ENCODE measurements at places on chromosomes 13 and 19.

- DNase-seq: peak; percentile 57
Observed at GRCh38 chr19:13029893-13030292, 34.6 kb downstream of the NFIX start.

- no peak for DNase-seq
Observed at GRCh38 chr19:36572593-36573019, 486 bp downstream of the ZNF529 start.

DNA sequence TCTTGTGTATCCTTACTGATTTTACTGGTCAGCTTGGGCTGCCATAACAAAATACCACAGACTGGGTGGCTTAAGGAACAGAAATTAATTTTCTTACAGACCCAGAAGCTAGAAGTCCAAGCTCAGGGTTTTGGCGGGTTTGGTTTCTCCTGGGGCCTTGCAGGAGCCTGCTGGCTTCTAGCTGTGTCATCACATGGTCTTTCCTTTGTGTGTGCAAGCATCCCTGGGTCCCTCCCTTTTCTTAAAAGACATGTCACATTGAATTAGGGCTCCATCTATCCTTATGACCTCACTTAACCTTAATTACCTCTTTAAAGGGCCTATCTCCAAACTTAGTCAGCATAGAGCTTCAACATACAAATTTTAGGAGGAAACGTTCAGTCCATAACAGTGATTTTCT, 23.4 kb downstream of the UBAC2 start:
- DNase-seq: no peak

- peak; percentile 77 for DNase-seq
Observed at GRCh38 chr19:18173572-18174288, at the start of gene IFI30. Gene IFI30 (plus strand): TSS chr19:18173813. CDS start chr19:18173842, 29 bp downstream.

- DNase-seq: no peak
Observed at GRCh38 chr13:91557328-91558090, 159.1 kb downstream of the GPC5 start.

DNA sequence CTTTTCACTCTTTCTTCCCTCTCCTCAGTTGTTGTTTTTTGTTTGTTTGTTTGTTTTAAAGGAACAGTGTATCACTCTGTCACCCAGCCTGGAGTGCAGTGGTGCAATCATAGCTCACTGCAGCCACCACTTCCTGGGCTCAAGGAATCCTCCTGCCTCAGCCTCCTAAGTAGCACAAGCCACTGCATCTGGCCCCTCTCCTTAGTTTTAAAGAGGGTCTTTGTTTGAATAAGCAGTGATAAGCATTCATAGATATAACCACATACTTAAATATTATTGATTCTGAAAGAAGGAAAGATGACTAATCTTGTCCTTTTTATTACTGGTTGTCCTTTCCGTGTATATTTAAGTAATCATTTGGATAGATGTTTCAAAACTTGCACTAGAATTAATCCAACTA, 26.7 kb downstream of the ERCC5 start:
- no peak for DNase-seq

GRCh38 chr13:33334831-33335230, 49.3 kb upstream of the STARD13 start:
- no peak for DNase-seq

GRCh38 chr19:31938675-31939074, 406.7 kb upstream of the ZNF507 start:
- peak; percentile 71 for DNase-seq

- no peak for DNase-seq
Observed at GRCh38 chr13:91361755-91362271, 14.3 kb downstream of the MIR17HG start.

DNA sequence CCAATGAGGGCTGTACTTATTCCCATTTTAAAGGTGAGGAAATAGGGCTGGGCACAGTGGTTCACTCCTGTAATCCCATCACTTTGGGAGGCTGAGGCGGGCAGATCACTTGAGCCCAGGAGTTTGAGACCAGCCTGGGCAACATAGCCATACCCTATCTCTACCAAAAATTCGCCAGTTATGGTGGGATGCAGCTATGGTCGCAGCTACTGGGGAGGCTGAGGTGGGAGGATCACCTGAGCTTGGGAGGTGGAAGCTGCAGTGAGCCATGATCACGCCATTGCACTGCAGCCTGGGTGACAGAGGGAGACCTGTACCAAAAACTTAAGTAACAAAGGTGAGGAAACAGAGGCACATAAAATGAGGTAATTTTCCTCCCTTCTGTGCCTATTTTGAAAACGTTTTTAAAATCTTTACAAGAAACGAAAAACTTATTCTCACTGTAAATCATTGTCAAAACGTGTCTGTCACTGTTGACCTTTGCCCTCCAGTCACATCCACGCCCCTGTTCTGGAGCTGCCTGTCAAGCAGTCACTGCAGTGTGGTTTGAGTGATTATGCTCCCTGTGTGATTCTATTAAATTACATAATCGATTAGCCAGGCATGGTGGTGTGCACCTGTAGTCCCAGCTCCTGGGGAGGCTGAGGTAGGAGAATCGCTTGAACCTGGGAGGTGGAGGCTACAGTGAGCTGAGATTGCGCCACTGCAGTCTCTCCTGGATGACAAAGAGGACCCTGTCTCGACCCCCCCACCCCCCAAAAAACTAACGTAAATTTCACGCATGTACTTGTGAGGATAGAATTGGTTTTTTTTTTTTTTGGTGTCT, 12.5 kb downstream of the NOP53 start:
- DNase-seq: no peak

GRCh38 chr19:13057147-13057572, 45.5 kb downstream of the LYL1 start:
- no peak for DNase-seq

DNA sequence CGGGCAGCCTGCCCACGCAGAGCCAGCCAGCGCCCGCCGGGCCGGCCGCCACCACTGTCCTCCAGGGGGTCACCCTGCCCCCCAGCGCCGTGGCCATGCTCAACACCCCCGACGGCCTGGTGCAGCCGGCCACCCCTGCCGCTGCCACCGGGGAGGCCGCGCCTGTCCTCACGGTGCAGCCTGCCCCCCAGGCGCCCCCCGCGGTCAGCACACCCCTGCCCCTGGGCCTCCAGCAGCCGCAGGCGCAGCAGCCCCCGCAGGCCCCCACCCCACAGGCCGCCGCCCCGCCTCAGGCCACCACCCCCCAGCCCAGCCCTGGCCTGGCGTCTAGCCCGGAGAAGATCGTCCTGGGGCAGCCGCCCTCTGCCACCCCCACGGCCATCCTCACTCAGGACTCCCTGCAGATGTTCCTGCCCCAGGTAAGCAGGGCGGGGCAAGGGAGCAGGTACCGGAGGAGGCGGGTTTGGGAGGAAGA, 32.3 kb upstream of the EHD2 start:
- no peak for DNase-seq

DNA sequence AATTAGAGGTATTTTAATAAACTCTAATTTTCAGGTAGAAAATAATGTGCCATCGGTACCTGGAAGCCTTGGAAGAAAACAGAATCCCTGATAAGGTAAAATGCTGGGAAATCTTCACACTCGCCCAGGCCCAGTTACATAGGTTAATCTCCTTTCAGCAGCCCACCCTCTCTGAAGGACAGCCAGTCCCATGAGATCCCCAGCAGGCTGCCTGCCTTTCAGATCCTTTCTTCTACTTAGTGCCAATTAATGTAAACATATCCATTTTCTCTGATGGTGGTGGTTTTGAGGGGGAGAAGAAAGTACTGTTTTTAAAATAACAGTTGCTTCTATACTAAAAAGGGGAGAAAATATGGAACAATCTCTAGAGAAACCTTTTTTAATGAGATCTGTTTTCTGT, 12.2 kb downstream of the SMAD9 start:
- DNase-seq: no peak

DNA sequence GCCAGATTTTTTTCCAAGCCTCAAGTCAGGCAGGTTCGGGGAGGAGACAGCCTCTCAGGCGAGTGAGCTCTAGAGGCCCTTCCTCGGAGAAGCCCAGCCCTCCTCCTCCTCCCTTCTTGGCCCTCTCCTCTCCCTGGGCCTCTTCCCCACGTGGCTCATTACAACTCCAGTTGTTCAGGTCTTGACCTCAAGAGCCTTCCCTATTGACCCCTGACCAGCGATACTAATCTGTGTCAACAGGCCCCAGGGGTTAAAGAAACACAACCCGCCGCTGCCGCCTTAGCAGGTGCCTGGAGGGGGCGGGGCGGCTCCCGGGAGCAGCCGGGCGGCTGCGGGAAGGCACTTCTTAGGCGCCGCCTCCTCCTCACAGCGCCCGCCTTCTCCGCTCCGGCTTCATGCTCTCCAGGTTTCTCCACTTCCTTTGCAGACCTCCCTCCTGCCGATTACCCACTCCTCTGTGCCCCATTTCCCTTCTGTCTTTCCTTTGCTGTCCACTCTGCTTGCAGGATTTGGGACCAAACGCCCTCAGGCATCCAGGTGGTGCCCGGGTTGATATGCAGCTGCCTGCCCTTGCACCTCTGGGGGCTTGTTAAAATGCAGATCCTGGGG, 51.0 kb downstream of the LYL1 start:
- peak; percentile 32 for DNase-seq

DNA sequence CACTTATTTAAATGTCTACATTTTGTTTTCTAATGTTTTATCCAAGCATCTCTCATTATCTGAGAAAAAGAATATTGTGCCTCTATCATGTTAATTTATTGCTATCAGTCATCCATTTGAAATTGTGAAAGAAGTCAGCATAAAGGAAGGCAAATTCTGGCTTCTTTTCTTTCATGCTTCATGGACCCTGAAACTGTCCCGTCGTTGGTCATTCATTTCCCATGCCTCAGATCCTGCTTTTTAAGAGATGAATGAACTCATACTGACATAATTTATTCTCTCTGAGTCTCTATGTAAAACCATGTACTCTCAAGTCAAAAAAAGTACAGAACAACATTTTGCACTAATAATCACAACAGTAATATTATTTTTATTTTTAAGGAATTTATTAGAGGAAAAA, 2512.0 kb downstream of the PCDH9 start:
- no peak for DNase-seq

- DNase-seq: no peak
Observed at GRCh38 chr13:113307491-113307890, 10.5 kb downstream of the LAMP1 start.

DNA sequence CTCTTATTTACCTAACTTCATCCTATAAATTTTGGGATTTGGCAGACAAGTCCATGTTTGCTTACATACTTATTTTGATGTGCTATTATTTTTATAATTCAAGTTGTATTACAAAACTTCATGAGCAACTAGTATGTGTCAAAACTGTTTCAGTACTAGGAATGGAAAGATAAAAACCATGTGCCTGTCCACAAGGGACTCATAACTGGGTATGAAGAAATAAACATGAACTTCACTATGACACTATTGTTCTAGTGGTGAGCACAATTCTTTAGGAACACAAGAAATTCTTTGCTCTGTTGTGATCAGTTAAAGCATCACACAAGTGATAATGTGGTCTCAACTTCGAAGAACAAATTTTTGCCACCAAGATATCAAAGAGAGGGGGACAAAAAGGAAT, 97.5 kb upstream of the FBXL3 start:
- no peak for DNase-seq

- DNase-seq: no peak
Observed at GRCh38 chr13:33146843-33147611, 130.8 kb downstream of the KL start.

DNA sequence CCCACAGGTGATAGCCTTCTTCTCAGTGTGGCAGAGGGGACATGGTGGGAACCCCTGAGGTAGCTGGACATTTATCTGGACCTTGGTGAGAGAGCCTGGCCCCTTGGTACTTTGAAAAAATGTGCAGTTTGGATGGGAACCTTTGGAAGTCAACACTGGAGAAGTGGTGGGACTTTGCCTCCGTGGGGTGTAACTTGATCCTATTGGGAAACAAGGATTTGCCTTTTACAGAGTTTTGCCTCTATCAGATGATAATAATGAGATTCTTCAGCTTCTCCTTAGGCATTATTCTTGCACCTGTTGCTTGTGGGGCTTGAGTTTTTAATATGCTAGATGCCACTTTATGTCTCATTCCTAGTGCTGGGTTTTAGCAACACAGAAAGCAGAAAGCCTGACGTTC, 99.0 kb downstream of the ERCC5 start:
- DNase-seq: no peak

DNA sequence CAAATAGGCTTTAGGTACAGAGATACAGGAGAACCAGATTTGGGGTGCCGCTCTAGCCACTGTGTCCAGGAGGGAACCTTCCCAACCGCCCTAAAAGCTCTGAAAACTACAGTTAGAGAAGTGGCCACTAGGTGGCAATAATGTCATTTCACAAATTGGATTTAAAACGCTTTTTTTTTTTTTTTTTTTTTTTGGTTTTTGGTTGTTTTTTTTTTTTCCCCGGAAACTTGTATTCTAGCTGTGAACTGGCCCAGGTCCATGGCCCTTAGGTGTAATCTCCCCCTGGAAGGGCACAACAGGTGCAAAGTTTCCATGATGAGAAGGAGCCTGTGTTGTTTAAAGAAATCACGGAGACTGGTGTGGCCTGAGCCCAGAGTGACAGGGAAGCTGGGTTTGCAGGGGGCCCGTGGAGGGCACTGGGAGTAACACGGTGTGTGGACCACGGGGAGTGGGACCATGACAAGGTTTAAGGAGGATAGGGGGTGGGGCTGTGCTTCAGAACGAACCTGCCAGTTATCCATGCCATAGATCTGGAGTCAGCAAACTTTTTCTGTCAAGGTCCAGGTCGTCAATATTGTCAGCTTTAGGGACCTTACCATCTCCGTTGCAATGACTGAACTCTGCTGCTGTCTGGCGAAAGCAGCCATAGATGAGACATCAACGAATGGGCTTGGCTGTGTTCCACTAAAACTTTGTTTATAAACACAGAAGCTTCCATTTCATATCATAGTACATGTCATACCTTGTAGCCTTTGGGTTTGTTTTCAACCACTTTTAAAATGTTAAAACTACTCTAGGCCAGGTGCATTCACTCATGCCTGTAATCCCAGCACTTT, 10.1 kb downstream of the OR1I1 start:
- peak; percentile 88 for DNase-seq

DNA sequence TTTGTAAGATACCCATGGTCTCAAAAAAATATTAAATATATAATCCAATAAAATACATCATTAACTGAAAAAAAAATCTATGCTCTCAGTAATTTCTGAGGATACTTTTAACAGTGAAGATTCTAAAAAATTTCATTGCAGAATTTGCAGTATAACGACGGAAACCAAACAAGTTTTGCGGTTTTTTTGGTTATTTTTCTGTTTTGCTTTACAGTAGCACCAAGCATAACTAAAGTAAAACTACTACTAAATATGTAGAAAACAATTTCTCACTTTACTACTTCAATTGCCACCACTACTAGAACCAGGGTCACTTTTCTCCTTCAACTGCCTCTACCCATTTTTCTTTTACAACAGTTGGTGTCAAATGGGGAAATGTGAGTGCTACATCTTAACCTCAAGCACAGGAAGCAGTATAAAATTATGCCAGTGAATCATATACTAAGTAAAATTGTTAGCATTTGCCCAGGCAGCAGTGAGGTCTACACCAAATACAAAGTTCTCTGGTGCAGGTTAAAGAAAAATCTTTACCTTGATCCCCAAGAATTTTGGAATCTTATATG, 24.1 kb downstream of the MICU2 start:
- peak; percentile 67 for DNase-seq

GRCh38 chr13:82687884-82688283, 1194.4 kb downstream of the SLITRK1 start:
- no peak for DNase-seq

- no peak for DNase-seq
Observed at GRCh38 chr13:99046851-99047250, 69.0 kb upstream of the DOCK9 start.
